ENCODE measurements at places on chromosomes 2 and 18.

DNA sequence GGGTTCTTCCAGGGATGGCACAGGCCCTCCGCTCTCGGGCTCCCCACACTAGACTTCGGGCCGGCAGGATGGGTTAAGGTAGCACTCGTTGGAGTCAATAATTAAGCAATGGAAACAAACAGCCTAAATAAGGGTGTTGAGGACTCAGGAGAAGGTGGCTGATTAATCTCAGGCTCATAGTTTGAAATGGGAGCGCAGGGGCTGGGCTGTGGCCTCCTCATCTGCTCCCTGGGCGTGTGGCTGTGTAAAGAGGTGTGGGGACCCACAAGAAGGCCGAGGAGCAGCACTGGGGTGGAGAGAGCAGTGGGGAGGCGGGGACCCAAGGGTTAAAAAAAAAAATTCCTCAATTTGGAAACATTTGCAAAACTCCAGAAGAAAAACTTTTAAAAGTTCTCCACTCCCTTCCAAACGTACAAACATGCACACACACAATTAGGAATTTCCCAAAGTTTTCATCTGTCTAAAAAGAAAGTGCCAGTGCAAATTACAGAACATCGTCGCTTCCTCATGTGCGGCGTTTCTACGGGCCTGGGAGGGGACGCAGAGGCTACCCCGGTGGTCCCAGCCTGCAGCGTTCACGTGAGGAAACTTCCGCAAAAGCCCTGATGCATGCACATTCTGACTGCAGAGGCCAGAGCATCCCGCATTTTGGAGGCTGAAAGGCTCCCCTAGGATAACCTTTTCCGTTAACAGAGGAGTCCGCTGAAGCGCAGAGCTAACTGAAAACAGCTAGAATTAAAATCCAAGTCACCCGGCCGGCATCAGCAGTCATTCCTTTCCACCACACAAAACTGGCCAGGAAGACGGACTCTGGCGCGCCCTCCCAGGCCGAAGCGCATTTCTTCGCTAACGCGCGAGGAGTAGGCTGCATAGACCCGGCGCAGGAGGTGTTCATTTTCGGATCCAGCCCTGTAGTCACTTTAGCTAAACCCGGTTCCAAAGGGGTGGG, 1.0 kb upstream of the TUBB6 start:
- DNase-seq: no peak

DNA sequence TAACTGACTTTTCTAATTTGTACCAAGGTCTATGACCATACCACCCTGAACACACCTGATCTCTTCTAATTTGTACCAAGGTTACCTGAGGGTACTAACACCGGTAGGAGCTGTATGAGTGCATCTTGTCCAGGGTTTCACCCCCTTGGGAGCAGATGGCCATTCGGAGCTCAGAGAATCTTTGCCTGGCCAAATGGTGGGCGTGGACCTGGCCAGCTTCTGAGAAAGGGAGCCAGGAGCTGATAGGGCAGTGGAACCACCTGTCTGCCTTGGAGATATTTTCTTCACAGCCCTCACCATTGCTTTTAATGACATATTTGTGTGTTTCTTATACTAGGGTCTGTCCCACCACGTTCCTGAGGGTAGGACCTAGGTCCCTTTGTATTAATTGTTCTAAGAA, 188.9 kb downstream of the LDLRAD4 start:
- no peak for DNase-seq

DNA sequence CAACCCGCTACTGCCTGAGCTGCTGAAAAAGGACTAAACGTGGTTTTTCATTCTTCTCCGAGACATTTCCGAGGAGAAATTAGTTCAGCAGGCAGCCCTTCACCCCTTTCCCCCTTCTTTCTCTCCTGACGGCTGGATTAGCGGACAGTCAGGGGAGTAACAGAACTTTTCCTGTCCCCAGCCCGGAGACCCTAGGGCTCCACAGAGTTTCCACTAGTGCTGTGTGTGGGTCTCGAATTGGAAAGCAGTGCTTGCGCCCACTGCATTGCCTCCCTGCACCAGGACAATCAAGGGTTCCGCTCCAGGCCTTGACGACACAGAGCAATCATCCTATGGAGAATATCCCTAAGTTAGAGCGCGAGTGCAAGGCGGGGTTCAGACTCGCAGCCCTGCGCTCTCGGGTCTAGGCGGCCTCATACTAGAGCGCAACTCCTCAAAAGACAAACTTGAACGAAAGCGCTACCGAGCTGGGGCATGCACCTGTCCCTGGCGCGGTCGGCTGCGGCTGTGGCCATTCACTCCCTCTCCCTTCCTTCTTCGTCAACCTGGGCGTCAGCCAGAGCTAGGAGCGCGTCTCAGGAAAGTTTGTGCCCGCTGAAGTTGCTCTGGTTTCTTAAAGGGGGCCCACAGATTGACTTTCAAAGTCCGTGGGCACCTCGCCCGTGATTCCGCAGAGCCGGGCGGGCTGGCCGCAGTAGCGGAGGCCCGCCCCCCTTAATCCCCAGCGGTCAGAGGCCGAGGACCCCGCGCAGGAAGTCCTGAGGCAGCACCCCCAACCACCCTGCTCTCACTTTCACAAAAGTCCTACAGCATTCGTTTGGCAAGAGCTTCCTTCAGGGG, 801 bp downstream of the OSR1 start:
- DNase-seq: peak; percentile 59

- no peak for DNase-seq
Measured at GRCh38 chr2:71948781-71949536, 198.7 kb downstream of the CYP26B1 start.

- DNase-seq: no peak
Measured at GRCh38 chr18:69658685-69659084, 258.0 kb downstream of the DOK6 start.

DNA sequence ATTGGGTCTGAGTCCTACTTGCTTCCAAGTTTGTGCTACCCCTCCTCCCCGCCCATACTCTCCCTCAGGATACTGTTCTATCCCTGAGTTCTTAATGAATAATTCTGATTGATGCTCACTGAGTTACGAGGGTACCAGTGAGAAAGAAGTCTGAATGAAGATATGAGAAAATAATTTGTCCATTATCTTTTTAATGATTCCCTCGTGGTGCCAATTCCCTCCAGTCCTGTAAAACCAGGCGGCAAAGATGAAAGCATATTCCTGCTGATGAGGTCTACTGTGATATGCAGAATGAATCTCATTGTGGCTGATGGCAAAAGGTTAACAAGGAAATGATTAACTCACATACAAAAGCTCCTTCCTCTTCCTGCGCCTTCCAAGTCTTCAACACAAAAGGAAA, 650.2 kb upstream of the SLC39A10 start:
- DNase-seq: no peak

DNA sequence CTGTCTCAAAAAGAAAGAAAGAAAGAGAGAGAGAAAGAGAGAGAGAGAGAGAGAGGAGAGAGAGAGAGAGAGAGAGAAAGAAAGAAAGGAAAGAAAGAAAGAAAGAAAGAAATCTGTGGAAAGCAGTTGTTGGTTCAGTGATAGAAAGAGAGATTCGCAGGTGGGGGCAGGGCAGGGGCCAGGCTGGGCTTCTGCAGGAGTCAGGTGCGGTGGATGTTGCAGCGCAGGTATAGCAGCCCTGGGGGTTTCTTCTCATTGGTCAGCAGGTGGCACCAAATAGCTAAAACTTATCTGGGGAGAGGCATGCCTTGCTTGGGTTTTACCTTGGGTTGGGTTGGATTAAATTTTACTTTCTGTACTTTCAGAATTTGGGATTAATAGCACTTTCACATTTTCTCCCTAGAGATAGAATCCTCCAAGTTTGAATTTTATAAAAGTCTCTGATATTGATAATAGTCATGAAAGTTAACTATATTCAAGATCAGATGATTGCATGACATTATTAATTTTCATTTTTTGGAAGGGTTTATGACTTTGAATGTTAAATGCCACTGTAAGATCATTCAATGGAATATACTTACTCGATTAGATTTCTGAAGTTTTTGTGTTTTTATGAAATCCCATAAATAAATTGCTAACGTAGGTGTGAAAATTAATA, 66.6 kb downstream of the SPTBN1 start:
- peak; percentile 81 for DNase-seq

DNA sequence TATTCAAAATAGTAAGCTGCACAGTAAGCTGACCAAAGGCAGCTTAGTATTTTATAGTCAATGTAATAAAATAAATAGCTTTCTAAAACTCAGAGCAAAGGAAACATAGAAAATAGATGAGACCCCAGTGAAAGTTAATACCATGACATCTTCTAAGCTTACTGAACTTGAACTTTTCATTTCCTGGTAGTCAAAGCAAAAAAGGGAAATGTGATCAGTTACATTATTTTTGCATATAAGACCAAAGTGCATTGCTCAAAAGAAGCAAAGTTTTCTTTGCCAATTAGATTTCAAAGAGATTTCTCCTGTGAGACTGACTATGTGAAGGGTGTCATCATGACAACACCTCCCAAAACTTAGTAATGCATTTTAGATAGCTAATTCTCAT, 70.2 kb downstream of the MYO1B start:
- no peak for DNase-seq

- DNase-seq: no peak
Measured at GRCh38 chr2:111198701-111199100, 78.0 kb downstream of the BCL2L11 start.

DNA sequence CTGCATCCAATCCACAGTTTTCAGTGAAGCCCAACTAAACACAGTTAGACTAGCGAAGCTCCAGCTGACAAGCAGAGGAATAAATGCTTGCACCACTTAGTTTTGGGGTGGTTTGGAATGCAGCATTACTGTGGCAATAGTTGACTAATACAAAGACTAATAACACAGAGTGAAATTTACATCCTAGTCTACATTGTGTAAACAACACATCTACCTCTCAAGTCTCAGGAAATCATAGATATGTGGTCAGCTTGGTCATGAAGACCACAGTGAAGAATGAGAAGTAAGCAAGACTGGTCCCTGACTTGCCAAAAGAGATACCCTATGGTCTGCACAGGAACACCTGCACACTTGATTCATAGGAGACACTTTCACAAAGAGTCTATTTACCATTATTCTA, 155.1 kb upstream of the TANK start:
- no peak for DNase-seq

- DNase-seq: no peak
Measured at GRCh38 chr2:119069781-119070180, 88.8 kb downstream of the C1QL2 start.
